Retina (tissue), 1 donor: ENCODE measurements at places on chromosomes 6 and 20.
A peak's percentile ranks its signal among the peaks of the same experiment; 100 is the strongest.

DNA sequence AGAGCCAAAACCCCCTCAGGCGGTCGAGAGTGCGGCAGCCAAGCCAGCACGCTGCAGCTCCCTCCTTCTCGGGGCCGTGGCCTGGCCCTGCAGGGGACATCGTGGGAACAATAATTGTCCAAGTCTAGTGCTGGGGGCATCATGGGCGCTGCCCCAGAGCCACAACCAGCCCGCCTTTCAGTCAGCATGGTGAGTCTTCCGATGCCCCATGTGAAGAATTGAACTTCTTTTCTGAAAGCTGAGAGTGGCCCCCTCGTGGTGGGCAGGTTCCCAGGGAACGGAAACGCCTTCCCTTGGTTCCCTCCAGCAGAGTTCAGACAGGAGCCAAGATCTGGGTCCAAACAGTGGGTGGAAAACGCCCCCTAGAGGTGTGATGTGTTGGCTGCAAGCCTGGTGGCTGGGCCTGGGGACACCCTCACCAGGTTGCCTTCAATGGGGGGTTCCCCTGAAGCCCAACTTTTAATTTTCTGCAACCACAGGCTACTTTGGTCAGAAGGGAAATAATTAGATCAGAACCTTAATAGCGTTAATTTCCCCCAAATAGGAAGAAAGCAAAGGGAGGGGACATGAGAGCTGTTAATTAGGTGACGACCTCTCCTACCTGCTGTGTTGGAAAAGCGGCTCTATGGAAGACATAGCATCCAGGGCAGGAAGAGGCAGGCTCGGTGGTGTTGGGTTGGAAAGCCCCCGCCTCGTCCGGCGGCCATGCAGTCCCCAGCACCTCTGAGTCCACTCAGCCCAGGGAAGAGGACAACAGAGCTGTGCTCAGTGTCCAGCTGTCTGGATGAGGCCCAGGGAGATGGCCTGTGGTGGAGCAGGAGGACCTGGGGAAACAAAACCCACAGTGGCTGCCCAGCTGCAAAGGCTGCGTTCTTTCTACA lies 4.7 kb upstream of the MRGBP start:
- DNase-seq, result peak; percentile 92

- no peak for DNase-seq
These were observed 6.5 kb downstream of the ASXL1 start for GRCh38 chr20:32364554-32365208.

- no peak for DNase-seq
These were observed 177.9 kb downstream of the PREX1 start for GRCh38 chr20:48649868-48650267.

DNA sequence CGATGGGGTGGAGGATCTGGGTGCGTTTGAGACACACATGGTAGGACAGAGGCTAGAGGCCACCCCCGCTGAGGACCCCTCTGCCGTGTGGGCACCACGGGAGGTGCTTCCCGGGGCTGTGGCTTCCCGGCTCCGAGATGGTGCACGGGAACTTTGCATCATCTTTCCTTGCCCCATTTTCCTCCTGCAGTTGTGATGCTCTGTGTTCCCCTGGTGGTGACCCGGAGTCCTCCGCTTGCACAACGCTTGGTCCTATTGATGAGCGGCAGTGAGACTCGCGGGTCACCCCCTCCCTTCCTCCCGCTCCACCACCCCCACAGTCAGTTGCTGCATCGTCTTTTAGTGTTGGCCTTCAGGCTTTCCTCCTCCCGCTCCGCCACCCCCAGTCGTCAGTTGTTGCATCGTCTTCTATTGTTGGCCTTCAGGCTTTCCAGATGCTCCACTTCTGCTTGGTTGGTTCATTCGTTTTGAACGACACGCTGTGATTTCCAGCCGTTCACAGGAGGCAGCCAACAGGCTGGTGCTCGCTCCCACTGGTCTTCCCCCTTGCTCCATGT lies 37.3 kb downstream of the PYGB start:
- peak; percentile 89 for DNase-seq

- DNase-seq, result no peak
These were observed 22.8 kb downstream of the AMD1 start for GRCh38 chr6:110897433-110897832.
